ENCODE measurements at places on chromosomes 3 and 15. TPM values are rescaled to one million over a fixed set of nuclear protein-coding genes. Genes with fewer than 3 reads are reported as not detected.

GABRA5 gene
- 1.6 TPM for total RNA-seq

ZNF80 gene
- not detected for total RNA-seq

NAA80 gene
- total RNA-seq: 1.6 TPM

TMEM212 gene
- total RNA-seq: not detected

NEK10 gene
- total RNA-seq: 15.1 TPM

CPN2 gene
- total RNA-seq: not detected

TRIM42 gene
- not detected for total RNA-seq

EXOSC7 gene
- total RNA-seq: 36.0 TPM

TMEM207 gene
- total RNA-seq: not detected

ERICH6 gene
- not detected for total RNA-seq

IL5RA gene
- not detected for total RNA-seq

TMEM45A gene
- total RNA-seq: 15.7 TPM

CPLX3 gene
- total RNA-seq: not detected

RETNLB gene
- total RNA-seq: not detected

EXD1 gene
- total RNA-seq: not detected

LRRC31 gene
- total RNA-seq: not detected

CLDN16 gene
- under 0.01 TPM for total RNA-seq

XCR1 gene
- not detected for total RNA-seq

FETUB gene
- total RNA-seq: not detected

MUC20 gene
- 1.0 TPM for total RNA-seq

LRTM1 gene
- total RNA-seq: 106 TPM

LTF gene
- 3.1 TPM for total RNA-seq

ARID3B gene
- 2.1 TPM for total RNA-seq

MYL3 gene
- 53.2 TPM for total RNA-seq

XIRP1 gene
- total RNA-seq: 30.8 TPM

VIPR1 gene
- total RNA-seq: 1.6 TPM

PLA1A gene
- total RNA-seq: not detected

HHLA2 gene
- not detected for total RNA-seq

ZPLD1 gene
- not detected for total RNA-seq

XYLB gene
- 7.3 TPM for total RNA-seq

SYNPR gene
- not detected for total RNA-seq

TEX9 gene
- total RNA-seq: 3.7 TPM

ZNF639 gene
- total RNA-seq: 44.9 TPM

CFAP100 gene
- not detected for total RNA-seq

TTLL13 gene
- not detected for total RNA-seq

PIF1 gene
- total RNA-seq: 2.1 TPM

C3orf70 gene
- 4.2 TPM for total RNA-seq

SCAANT1 gene
- total RNA-seq: not detected

CPB1 gene
- total RNA-seq: 2.1 TPM

CIP2A gene
- 6.8 TPM for total RNA-seq

GP5 gene
- under 0.01 TPM for total RNA-seq

SNTN gene
- not detected for total RNA-seq

COL6A6 gene
- 103 TPM for total RNA-seq

AEN gene
- 5.2 TPM for total RNA-seq

ITIH4 gene
- 4.2 TPM for total RNA-seq

SEMA3B gene
- 19.8 TPM for total RNA-seq

Data from skeletal muscle tissue (tissue), 5 donors.